ENCODE measurements at places on chromosomes 5 and 9. TPM values are rescaled to one million over a fixed set of nuclear protein-coding genes. Genes with fewer than 3 reads are reported as not detected.

Gene OR1Q1
- total RNA-seq = not detected

Gene FAM153A
- total RNA-seq = not detected

Gene HSPA9
- total RNA-seq = 529 TPM

Gene MAML1
- total RNA-seq = 12.6 TPM

Gene SLC4A9
- not detected for total RNA-seq

Gene AFAP1L1
- total RNA-seq = 15.0 TPM

Gene HDHD3
- 9.9 TPM for total RNA-seq

Gene IL5
- not detected for total RNA-seq

Gene TNFAIP8
- total RNA-seq = 7.1 TPM

Gene PCDHB7
- total RNA-seq = 6.7 TPM

Gene SEMA6A
- total RNA-seq = 2.3 TPM

Gene HTR4
- not detected for total RNA-seq

Gene STC2
- 31.2 TPM for total RNA-seq
